Activated T-helper 1 cell treated with anti-CD3 and anti-CD28 coated beads, Interleukin-12 subunit alpha, Interleukin-12 subunit beta, Interleukin-2, Interleukin-4 antibody, amounts not matched to agents 30 ng/mL and 10 ng/mL and 1 ng/mL, durations not matched to agents 14 hours and 24 hours and 36 hours (primary cell): ENCODE measurements at places on chromosomes 13 and 19. TPM values are rescaled to one million over a fixed set of nuclear protein-coding genes. Genes with fewer than 3 reads are reported as not detected.
A peak's percentile ranks its signal among the peaks of the same experiment; 100 is the strongest.

DNA sequence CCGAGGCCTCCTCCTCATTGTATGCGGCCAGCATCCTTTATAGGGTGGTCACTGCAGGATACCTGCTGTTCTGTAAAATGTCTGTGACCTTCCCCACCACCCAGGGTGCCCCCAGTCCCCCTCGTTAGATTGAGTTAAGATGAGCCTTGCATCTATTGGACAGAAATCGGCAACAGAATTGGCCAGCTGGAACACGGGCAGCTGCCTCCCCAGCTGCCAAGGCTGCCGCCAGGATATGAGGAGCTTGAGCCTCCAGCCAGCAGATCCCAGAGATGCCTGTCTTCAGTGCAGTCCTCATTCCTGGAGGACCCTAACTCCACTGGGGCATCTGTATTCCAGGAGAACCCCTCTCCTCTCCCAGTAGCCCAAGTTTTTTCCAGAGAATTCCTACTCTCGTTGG is 463.0 kb downstream of the TSHZ3 start:
- DNase-seq: no peak

GRCh38 chr19:21580101-21580500 is 74.7 kb downstream of the ZNF429 start:
- DNase-seq: no peak

- DNase-seq: no peak
These were observed 12.2 kb downstream of the TMEM160 start for GRCh38 chr19:47036097-47036651.

The YJU2 gene
- 36.8 and 40.6 TPM in 2 replicates for total RNA-seq

The PRTN3 gene
- total RNA-seq: not detected in 2 replicates

The CLEC17A gene
- 0.13 TPM in 1 of 2 replicates, not detected in the other for total RNA-seq

DNA sequence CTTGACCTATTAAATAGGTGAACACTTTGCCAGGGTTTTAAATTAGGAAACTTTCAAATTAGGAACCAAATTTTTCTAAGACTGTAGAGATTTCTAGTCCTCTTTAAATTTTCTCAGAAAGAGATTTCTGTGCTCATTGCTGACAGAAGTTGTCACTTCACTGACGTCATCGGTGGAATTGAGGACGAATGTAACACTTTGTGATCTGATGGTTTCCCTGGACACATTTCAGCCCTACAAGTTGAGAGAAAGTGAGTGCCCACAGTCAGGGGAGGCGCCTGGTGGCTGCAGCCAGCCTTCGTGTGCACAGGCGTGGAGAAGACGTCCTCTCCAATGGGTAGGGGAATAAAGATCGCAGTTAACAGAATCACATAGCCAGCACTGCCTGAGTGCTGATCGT is 396.5 kb upstream of the TSHZ3 start:
- no peak for DNase-seq

The SIGLEC5 gene
- total RNA-seq: not detected in 2 replicates

GRCh38 chr13:86082121-86082520 is 282.9 kb upstream of the SLITRK6 start:
- DNase-seq: no peak

The CERS4 gene
- total RNA-seq: 26.4 and 29.7 TPM in 2 replicates

DNA sequence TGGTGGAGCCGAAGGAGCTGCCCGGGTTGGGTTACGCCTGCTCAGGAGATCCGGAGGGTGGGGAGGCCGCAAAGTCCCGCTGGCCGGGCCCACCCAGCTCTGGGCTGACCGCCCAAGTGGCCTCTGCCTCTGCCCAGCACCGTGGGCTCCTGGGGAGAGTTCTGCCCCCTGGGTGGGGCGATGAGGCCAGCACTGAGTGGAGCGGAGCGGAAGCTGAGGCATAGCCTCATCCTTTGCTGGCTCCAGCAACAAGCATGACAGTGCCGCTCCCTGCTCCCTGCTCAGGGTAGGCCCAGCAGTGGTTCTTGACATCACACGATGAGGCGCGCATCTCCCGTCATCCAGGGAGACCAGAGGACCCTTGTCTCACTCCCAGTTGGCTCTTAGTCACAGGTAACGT is 22.5 kb downstream of the CCDC8 start:
- DNase-seq: no peak

DNA sequence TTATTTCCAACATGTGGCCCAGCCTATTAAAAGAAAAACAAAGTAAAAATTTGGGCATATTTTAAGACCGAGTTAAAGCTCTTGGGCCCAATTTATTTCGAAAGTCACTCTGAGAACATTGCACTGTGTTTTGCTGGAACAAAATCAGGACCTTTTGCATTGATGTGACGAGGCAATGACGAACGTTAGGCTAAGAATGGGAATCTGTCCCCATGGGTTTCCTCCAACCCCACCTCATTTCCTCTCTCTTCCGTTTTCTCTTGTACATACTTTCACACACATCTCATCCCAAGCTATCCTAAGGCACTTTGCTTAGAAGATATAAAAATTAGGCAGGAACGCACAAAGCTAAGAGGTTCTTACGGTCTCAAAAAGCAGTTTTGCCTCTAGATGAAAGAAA is 22.1 kb downstream of the EDNRB start:
- no peak for DNase-seq

The DPY19L3 gene
- total RNA-seq: 11.9 and 16.5 TPM in 2 replicates

The CEACAM19 gene
- 1.1 and 1.3 TPM in 2 replicates for total RNA-seq

The TUBA3C gene
- not detected in 2 replicates for total RNA-seq

DNA sequence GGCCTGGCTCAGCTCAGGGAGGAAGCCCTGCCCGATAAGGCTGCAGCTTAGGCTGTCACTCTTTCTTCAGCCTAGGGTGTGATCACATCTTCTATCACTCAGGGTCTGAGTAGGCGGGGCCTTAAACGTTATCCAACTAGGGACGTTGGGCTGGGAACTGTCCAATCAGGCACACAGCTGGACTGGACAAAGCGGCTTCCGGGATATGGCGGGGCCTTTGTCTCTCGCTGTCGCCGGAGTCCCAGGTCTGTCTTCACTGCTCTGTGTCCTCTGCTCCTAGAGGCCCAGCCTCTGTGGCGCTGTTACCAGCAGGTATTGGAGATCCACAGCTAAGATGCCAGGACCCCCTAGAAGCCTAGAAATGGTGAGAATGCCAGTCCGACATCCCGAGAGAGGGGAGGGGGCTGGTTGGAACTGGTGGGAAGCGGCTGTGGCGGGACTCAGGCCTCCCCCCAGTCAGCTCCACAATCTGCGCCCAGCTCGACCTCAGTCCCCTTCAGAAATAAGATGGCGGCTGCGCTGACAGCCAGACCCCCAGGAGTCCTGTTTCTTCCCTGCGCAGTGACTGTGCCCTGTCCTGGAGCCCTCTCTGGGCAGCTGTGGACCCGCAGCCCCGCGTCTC is at the start of gene ZNF254:
TSS of gene ZNF254 (plus strand) at position 214 of the 622 bp plus-strand sequence. CDS start at position 335, 121 bp downstream.
- peak; percentile 77 for DNase-seq

GRCh38 chr13:104442536-104442935 is 1376.3 kb upstream of the SLC10A2 start:
- no peak for DNase-seq

DNA sequence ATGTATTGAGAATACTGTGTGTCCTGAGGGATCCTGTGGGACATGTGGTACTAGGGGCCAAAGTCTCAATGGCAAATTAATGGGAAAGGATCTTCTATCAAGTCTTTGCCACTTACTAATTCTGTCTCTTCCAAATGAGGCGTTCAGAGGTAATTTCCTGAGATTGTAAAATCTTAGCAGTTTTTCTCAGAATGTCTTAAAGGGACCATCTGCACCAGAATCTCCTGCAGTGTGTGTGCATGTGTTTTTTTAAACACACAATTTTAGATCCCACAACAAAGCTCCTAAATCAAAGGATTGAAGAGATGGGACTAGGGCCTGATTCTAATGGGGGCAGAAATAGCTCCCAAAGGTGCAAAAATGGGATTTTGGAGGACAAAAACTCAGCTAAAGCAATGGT is 78.2 kb downstream of the MYO16 start:
- DNase-seq: no peak

The LRRC25 gene
- not detected in 2 replicates for total RNA-seq

GRCh38 chr19:3075605-3076431 is 13.5 kb upstream of the TLE5 start:
- peak; percentile 54 for DNase-seq
